ENCODE measurements at places on chromosomes 6 and 20. TPM values are rescaled to one million over a fixed set of nuclear protein-coding genes. Genes with fewer than 3 reads are reported as not detected.

The RAMACL gene
- total RNA-seq, result 0.20 TPM

The ELOVL4 gene
- 2.0 TPM for total RNA-seq

The TAB2 gene
- 31.5 TPM for total RNA-seq

The LY6G6D gene
- not detected for total RNA-seq

All from A549 treated with CORT108297 at 1 μM for 4 hours (cell line).